ENCODE measurements at places on chromosomes 5 and 9.

DNA sequence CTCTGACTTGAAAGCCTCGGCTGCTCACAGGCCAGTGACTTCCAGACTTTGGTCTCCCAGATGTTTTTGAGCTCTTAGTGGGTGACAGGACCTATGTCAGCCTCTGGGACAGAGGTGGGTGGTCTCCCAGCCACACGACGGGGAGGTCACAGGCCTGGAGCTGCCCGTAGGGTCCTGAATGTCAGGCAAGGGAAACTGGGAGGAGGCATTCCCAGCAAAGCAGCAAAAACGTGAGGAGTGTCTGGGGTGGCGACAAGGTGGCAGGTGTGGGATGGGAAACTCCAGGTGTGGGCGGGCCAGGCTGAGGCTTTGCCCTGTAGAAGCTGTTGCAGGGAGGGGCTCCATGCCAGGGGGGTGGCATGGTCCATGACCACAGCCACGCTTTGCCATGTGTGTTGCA, 110.5 kb downstream of the CACNA1B start:
- DNase-seq = no peak

- no peak for DNase-seq
Observed at GRCh38 chr5:139094154-139095131, 103.7 kb downstream of the SIL1 start.

DNA sequence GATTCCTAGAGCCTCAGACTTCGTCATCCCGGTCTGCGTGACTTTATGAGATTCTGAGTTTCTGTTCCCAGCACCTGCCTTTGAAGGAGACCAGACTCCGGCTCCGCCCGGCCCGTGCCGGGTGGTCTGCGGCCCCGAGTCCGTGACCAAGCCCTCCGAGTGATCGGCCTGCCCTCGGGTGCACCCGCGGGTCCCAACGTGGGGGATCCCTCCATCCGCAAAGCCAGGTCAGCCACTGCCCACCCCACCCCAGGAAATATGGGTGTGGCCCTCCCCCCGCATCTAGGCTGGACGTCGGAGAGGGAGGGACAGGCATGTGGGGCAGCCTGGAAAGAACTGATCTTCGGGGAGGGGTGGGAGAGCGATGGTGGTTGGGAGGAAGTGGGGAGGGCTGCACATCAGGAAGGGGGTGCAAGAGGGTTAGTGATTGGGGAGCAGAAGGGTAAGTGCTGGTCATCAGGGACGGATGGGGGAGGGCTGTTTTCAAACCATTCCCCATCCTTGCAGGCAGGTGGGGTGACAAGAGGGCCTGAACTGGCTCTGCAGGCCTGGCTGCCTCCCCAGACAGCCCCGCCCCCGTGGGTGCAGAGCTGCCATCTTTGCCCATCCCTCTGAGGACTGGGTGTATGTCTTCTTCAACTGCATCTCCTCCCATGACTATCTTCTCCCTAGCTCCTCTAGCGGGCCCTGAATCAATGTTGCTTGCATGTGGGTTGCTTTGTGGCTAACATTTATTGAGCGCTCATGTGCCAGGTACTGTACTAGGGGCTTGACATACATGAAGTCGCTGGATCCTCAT, 747 bp downstream of the LRSAM1 start:
- peak; percentile 42 for DNase-seq

- DNase-seq = no peak
Observed at GRCh38 chr5:149818116-149818515, 88.0 kb downstream of the PPARGC1B start.

GRCh38 chr5:12876541-12877298, 972.5 kb upstream of the CTNND2 start:
- DNase-seq = no peak

- no peak for DNase-seq
Observed at GRCh38 chr9:113675475-113675941, 200.6 kb upstream of the ZNF618 start.

DNA sequence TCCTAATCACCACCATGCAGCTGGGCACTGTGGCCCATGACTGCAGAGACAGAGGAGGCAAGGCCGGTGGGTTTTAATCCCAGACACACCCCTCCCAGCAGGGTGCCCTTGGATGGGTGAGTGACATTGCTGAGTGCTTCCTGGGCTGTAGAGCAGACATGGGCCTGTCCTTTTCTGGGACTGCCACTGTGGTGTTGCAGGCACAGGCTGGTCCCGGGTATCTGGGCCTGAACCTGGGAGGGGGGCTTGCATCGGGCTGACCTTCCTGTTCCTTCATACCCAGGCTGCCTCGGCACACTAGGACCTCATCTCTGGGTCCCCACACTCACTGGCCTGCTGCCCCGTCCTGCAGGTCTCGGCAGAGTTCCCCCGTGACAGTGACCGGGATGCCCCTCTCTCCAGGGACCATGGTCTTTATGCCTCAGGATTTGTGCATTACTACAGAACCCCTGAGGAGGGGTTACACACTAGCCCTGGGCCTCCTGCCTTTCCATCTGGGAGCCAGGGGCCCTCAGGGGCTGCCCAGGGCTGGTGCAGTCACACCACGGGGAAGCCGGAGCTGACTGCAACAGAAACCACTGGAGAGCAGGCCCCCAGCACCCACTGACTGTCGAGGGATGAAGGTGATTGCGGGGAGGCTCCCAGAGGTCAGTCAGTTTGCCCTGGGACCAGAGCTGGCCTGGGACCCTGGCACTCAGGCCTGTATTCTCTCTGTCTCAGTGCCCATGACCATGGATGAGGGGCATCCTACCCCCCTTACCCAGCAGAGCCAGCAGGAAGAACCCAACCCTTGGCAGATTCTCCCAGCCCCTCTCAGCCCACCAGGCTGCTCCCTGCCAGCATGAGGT, 8.9 kb upstream of the SLC25A48 start:
- DNase-seq = no peak

DNA sequence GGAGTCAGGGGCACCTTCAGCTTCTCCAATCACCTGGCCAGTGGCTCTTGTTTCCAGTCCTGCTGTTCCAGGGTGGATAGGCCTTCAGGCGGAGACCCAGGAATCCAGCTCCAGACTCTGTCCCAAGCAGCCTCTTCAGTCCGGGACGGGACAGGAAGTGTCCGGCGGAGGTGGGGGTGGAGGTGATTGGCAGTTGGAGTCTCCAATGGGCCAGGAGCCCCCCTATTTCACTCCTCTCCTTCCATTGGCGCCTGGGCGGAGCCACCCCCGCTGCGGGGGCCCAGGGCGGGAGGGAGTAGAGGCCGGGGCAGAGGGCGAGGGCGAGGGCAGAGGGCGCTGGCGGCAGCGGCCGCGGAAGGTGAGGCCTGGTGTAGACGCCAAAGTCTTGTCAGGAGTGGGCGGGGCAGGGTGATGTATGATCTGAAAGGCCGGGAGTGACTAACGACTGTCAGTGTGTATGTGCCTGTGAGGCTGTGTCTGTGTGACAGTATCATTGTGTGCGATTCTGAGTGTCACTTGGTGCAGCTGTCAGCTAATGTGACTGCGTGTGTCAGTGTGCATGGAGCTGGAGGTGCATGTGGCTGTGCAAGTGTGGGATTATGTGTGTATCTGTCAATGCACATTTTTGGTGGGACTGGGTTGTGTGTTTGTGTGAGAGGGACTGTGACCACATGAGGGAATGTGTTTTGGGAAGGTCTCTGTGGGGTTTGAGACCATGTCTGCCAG, at the start of gene IL11RA:
TSS of gene IL11RA (plus strand) at position 310 of the 726 bp plus-strand sequence. CDS start 3,033 bp downstream, outside the sequence.
- peak; percentile 35 for DNase-seq

- DNase-seq = no peak
Observed at GRCh38 chr5:92019376-92019990, 636.4 kb upstream of the ARRDC3 start.

DNA sequence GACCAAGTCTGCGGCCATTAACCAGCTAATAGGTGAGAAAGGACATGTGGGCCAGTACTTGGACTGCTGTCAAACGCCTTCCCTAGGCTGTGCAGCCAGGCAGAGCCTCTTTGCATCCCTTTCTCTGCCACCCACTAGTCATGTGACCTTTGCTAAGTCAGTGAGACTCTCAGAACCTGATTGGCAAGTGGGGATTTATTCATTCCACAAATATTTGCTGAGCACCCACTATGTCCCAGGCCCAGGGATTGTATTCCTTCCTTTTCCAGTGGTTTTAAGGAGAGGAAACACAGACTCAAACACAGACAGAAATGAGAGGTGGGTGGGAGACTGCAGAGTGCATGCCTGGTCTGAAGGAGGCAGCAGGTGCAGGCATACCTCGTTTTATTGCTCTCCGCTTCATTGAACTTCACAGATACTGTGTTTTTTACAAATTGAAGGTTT, 71.6 kb upstream of the GALNT10 start:
- no peak for DNase-seq

DNA sequence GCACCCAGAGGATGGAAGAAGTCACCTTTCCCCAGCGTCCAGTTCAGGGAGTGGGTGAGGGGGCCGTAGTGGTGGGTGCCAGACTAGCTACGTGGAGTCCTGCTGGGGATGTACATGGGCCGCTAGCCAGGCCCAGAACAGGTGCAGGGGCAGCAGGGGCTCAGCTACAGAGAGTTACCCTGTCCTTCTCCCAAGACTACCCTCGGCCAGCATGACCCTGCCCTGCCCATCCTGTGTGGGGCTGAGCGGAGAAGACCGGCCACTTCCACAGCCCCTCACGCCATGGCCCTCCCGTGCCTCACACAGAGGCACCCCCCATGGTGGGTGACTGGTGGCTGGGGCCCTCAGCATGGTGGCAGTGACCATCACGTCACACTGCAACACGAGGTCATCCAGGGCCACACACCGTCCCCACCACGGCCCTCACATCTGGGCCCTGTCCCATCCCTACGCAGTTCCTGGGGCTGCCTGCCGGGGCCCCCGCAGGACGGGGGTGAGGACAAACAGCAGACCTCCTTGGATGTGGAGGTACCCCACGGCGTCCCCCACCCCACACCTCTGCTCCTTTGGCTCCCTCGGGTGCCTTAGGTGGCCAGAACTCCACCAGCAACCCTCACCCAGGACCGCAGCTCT, 977 bp upstream of the DPP7 start:
- DNase-seq = no peak

DNA sequence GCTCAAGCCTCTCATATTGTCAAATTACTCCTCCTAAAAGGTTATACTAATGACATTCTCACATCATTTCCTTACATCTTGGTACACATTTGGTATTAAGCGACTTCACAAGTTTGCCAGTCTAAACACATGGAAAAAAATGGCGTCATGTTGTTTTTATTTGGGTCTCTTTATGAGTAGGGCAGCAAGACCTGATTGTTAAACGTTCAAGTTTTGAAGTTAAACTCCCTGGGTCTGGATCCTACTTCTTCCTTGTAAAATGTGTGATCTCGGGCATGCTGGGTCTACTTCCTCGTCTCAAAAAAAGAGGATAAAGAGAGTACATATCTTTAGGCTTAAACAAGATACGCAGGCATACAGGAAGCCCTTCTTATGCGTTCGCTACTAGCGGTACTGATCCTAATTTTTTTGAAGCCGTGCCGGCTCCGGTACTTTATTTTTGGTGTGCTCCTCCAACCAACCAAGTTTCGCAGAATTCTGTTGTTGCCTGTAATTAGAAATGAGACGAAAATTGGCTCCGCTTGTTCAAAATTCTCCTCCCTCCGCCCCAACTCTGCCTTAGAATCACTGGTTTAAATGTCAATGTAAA, 596 bp upstream of the CDC37L1 start:
- DNase-seq = peak; percentile 61

GRCh38 chr9:6449645-6450044, 36.6 kb downstream of the UHRF2 start:
- DNase-seq = no peak

DNA sequence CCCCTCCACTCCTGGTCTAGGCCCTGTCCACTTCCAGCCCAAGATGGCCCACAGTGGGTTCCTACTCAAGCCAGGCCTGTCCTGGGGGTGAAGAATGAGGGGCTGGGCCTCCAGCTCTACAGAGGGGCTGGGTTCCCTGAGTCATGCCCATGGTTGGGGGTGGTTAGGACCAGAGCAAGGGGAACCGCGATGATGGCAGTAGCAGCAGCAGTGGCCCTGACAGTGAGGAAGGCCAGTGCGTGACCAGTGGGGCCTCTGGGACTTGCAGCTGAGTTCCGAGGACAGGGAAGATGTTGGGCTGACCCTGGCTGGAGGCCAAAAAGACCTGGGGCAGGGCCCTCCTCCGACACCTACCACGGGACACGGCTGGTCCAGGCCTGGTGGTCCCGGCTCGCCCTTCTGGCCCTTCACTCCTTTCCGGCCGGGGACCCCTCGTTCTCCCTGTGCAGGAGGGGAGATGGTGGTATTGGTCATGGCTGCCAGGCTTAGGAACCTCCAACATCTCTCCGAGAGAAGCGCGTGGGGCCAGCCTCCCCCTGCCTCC, 9.2 kb upstream of the PHYKPL start:
- no peak for DNase-seq

GRCh38 chr5:181159286-181160151, 12.1 kb downstream of the OR2V2 start:
- peak; percentile 43 for DNase-seq

GRCh38 chr5:58477760-58478376, 13.4 kb upstream of the GAPT start:
- no peak for DNase-seq

DNA sequence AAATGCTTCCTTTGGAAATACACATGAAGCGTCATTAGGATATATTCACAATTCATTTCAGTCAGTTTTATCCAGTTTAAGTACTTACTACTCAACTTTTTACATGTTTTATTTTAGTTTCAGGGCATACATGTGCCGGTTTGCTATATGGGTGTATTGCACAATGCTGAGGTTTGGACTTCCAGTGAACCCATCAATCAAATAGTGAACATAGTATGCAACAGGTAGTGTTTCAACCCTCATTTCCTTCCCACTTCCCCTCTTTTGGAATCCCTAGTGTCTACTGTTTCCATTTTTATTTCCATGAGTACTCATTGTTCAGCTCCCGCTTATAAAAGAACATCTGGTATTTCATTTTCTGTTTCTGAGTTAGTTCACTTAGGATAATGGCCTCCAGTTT, 74.7 kb downstream of the TMEM161B start:
- no peak for DNase-seq

- no peak for DNase-seq
Observed at GRCh38 chr5:57316798-57317327, 143.0 kb downstream of the GPBP1 start.

DNA sequence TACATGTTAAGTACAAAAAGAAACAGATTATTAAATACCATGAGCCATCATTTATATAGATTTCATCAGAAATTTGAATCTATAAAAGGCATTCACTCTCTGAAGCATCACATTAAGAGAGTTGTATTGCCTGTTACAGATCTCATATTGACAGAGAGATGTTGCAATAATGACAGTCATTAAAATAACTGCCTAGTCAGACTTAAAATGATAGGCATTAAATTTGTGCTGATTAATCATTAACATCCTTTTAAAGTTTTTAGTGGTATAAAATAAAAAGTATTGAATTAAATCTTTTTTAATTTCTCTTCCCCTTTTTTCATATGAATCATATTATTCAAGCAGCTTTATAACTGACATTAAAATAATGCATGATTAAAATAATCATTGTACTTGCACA, 404.9 kb upstream of the FAM174A start:
- no peak for DNase-seq

DNA sequence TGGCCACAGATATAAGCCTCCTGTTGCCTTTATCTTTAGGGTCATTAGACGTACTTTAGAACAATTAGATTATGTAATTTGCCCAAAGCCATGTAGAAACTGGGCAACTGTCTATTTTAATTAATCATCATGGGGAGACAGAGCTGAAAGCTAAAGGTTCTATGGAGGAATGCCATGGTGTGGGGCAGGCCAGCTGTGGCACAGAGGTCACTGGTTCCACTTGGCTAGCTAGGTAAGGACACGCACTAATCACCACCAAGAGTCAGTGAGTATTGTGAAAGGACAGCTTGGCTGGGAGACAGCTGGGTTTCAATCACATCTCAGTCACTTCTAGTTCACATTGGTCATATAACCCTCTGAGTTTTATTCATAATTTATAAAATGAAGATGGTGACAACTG, 81.7 kb downstream of the HMHB1 start:
- no peak for DNase-seq

Data from NCI-H1105 treated with DMSO at 0.1 percent for 48 hours (cell line).